T-helper 17 cell (primary cell): ENCODE measurements at places on chromosomes 4 and X. TPM values are rescaled to one million over a fixed set of nuclear protein-coding genes. Genes with fewer than 3 reads are reported as not detected.

DNA sequence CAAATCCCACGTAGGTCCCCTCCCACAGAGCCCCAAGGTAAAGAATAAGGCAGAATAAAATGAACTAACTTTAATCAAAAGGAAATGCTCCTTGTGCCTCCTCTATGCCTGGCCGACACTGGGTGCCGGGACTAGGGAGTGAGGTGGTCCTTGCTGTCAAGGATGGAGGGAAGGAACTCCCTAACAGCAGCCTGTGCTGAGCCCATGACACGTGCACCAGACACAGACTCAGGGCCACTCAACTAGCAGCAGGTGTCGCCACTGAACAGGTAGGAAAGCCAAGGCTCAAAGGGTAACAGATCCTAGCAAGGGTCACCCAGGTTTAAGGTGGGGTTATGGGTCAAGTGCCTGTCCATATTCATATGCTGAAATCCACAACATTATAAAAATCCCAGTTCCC is 29.2 kb downstream of the MSX1 start:
- no peak for DNase-seq

GRCh38 chr4:76278583-76278982 is 27.1 kb downstream of the FAM47E start:
- DNase-seq: no peak

DNA sequence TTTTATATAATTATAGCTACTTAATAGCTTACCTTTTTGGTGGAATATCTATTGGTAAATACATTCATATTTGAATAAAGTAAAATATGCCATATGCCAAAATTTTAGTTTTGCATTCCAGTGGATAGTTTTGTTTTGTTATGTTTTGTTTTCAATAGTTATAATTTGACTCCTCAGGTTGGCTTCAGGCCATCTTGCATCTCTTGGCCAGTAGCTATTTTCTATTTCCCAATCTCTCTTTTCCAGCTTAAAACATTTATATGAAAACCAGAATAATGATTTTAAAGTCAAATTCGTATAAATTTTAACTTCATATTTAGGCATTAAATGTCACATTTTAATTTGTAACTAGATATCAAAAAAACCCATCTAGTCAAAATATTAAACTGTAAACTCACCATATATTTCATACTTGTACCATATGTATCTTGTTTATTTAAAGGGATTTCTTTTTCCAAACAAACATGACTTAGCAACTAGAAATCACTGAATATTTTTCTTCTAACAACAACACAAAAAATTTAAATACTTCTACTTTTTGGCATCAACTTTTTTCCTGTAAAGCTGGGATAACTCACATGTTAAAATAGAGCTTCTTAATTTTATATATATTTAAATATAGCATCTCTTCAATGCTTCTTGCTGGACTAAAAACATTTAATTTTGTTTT is 1209.6 kb downstream of the PCDH7 start:
- no peak for DNase-seq

DNA sequence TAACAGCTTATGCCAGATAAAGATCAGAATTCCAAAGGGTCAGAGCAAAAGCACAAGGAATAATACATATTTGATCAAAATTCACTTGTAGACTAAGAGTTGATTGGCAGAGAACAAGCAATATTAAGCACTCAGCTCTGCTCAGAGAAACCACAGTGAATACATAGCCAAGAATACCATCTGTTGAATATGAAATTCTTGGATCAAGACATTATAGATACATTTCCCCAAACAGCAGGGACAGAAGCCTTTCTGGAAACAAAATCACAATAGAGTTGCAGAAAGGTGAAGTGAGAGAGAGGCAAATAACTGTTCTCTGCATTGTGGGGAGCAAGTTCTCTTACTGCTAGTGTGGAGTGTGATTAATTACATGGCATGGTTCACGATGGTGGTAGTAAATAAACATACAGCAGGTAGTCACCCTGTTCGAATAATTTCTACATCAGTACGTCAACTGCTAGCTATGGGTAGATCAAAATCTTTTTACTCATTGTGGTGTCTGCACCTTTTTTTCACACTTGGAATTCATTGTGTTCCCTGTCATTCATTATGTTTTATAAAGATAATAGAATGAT is 366.7 kb downstream of the PCDH7 start:
- no peak for DNase-seq

DNA sequence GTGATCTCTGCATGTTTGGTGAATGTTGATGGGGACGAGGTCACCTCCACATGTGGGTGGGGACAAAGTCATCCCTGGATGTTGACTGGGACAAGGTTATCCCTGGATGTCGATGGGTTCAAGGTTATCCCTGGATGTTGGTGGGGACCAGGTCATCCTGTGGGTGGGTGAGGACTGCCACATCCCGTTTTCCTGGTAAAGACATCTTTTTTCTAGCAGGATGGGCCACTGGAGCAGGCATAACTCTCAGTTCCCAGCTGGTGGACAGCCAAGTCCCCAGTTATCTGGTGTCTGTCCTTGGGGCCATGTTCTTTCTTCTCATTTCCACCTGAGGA is 28.3 kb upstream of the PLCXD1 start:
- no peak for DNase-seq

- no peak for DNase-seq
Measured at GRCh38 chr4:6110681-6111353, 89.5 kb downstream of the JAKMIP1 start.

- no peak for DNase-seq
Measured at GRCh38 chr4:2007804-2008670, 737 bp downstream of the NELFA start.

DNA sequence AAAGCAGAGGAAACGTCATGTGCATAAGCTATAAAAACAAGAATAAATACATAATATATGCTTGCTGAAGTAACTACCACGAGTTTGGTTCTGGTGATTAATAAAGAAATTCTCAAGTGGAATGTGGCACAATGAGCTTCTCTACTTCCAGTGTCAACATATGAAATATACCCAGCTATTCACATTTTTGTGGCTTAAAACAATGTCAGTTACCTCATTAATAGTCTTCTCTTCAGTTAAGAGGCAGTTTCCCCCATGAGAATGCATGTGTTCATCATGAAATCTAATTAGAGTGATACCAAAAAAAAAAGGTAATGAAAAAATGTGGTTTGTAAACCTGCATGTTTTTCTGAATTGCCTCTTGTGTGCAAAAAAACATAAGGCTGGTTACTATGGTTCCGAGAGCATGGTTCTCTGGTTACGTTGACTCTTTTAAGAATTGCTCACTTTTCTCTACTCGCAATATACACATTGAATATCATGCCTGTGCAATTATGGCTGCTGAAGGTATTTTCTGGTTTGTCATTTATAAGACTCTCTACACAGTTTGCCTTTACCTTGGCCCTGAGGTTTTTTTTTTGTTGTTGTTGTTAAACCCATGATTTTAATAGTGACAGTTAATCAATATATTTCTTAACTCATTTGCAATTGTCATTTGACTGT is 108.2 kb downstream of the PCDH7 start:
- DNase-seq: no peak

DNA sequence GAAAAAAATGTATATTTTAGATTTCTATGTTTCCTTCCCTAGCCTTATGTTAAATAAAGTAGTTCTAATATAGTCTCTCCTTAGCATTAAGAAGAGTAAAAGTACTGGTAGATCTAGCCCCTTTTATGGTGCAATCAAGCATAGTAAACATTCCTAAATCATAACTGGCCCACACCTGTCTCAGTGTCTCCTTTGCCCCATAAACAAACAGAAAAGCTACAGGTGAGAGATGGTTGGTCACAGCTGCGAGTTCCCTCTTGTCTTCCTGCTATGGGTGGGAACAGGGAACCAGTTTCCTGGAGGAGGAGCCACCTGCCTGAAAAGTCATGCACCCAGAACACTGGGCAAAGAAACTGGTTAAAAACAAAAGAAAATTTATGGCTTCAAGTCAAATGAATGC is 16.6 kb downstream of the SOWAHB start:
- no peak for DNase-seq

GRCh38 chr4:123256901-123257300 is 139.7 kb upstream of the SPRY1 start:
- no peak for DNase-seq

DNA sequence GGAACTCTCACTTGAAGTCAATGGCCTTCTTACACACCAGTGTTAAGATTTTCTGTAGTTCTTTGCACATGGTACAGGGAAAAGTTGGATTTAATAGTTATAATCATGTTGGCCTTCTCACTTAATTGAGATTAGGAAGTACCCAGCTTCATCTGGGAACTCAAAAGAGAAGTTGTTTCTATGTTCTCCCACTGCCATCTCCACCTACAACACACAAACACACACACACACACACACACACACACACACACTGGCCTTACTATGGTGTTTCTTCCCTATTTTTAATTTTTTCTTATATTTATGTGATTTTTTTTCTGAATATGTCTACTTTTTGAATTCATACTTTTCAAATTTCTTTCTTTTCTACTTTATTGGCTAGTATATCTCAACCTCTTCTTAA is 10.0 kb upstream of the CHIC2 start:
- no peak for DNase-seq

DNA sequence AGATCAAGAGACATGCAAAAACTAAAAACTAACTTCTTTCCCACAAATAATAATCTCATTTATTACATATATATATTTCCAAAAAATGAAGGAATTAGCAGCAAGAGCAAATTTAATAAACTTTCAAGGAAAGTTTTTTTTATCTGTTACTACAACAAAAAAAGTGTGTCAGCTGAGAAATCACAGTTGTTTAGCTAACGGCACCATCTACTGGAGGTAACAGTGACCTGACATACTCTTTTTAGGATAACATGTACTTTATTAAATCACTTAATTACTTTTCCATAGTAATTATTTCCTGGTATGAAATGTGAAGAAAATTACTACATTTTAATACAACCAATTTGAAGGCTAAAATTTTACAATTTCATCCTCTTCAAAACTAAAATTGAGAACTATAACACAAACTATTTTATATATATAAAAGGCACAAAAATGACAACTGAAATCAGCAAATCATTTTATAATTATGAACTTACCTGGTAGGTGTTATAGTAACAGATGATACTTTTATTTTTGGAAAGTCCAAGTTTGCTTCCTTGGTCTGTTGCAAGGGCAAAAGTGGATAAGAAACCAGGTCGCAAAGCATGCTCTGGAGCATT is 9.1 kb downstream of the LAMTOR3 start:
- no peak for DNase-seq

The BTK gene
- 13.8 TPM for total RNA-seq

The BEX5 gene
- total RNA-seq: 7.1 TPM

The TLR10 gene
- total RNA-seq: not detected

The DKK2 gene
- not detected for total RNA-seq

The AADAT gene
- total RNA-seq: not detected

The DAPP1 gene
- total RNA-seq: 50.4 TPM

The ETDB gene
- not detected for total RNA-seq

The MAGEE1 gene
- 9.1 TPM for total RNA-seq

The PLK4 gene
- 2.8 TPM for total RNA-seq

The GYG2 gene
- total RNA-seq: not detected

The HOPX gene
- 17.6 TPM for total RNA-seq

The ADGRG2 gene
- total RNA-seq: not detected

The BTC gene
- not detected for total RNA-seq
